Stimulated activated CD8-positive, alpha-beta memory T cell treated with anti-CD3 and anti-CD28 coated beads, Interleukin-7, amount 100 ng/mL, for 1 hour (primary cell): ENCODE measurements at places on chromosomes 5 and 9.
A peak's percentile ranks its signal among the peaks of the same experiment; 100 is the strongest.

DNA sequence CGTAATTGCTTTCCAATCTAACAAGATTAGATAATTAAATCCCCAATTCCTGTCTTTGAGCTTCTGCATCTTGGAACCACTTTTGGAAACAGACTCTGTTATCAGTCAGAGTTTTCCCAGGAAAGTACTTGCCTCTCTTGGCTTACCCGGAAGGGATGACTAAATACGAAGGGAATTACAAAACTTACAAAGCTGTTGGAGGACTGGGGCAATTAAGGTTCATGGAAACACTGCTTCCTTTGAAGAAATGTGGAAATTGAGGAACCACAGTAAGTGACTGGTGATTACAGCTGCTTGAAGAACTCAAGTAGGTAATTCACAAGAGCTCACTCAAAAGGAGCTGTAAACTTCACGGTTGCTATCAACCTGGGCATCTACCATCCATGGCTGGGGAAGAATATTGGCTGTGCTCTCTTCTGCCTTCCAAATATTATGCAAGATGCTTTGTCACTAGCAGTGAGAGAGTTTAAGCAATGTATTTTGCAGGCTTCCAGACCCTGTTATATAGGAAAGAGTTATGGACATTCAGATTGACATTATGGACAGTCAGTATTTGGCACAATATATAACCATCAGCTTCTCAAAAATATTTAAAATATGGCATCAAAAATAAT, 104.6 kb upstream of the MAN2A1 start:
- no peak for DNase-seq

- no peak for DNase-seq
Observed at GRCh38 chr9:86407022-86407421, 52.8 kb upstream of the TUT7 start.

- no peak for DNase-seq
Observed at GRCh38 chr5:169070413-169070812, 230.5 kb downstream of the SLIT3 start.

GRCh38 chr5:119286511-119287488, 69.0 kb upstream of the TNFAIP8 start:
- no peak for DNase-seq

DNA sequence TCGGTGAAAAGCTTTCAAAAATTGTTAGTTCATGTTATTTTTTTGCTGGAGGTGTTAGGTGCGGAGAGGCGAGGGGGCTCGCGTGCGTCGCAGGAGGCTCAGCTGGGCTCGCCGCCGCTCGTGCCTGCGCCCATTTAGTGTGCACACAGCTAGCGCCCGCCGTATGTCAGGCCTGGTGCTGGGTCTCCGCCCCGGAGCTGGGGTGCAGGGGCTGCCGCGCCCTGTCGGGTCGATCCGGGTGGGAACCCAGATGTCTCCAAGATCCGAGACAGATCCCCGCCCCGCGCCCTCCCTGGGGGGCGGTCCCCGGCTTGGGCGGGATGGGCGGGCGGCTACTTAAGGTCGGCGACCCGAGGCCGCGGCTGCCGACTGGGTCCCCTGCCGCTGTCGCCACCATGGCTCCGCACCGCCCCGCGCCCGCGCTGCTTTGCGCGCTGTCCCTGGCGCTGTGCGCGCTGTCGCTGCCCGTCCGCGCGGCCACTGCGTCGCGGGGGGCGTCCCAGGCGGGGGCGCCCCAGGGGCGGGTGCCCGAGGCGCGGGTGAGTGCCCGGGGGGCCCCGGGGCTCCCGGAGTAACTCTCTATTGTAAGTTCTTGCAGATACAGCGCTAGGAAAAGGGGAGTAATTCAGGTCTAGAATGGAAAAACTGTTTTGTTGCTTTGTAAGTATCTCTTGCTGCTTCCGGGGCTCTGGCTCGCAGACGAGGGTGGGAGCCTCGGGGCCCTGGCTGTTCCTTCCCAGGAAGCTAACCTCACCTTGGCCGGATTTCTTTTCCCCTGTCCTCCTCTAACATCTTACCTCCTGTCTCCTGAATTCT, 31.7 kb downstream of the GSN start:
- DNase-seq: no peak

- no peak for DNase-seq
Observed at GRCh38 chr5:140345919-140346347, 470 bp downstream of the HBEGF start.

- no peak for DNase-seq
Observed at GRCh38 chr5:74866596-74867162, 492 bp upstream of the FAM169A start.

GRCh38 chr5:150149618-150150017, 6.0 kb downstream of the PDGFRB start:
- no peak for DNase-seq

DNA sequence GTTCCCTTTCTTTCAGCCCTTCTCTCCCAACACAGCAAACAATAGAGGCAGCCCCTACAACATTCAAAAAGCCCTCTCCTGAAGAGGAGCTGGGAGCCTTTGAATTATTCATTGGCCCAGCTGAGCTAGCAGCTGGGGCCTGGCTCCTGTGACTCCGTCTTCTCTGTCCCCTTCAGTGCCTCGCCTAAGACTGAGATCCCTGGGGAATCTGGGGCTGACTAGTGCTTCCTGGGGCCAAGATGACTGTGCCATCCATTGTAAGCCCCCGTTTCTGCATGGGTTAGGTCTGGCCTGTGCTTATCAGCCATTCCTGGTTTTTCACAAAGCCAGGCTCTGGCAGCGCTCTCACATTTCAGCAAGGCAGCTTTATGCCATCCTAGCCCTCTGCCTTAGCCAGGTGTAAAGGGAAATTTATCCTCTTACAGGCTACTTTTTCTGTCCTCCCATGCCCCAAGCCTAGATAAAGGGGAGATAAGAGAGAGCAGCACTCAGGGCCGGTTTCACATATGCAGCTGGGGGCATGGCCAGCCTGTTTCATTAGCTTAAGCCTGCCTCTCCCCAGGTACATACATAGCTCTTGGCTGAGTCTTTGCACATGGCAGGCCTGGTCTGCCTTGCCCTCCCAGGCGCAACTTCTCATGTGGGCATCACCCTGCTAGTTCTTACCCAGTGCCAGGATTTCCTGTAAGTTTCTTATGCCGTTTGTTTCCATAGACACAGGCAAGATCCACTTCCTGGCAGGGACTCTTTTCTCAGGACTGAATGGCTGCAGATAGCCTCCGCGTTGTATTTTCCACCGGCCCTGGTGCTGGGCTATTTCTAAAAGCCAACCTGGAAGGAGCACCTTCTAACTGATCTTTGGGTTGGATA, 15.8 kb downstream of the PTPA start:
- DNase-seq: no peak

- no peak for DNase-seq
Observed at GRCh38 chr9:113837334-113837733, 38.8 kb upstream of the ZNF618 start.

DNA sequence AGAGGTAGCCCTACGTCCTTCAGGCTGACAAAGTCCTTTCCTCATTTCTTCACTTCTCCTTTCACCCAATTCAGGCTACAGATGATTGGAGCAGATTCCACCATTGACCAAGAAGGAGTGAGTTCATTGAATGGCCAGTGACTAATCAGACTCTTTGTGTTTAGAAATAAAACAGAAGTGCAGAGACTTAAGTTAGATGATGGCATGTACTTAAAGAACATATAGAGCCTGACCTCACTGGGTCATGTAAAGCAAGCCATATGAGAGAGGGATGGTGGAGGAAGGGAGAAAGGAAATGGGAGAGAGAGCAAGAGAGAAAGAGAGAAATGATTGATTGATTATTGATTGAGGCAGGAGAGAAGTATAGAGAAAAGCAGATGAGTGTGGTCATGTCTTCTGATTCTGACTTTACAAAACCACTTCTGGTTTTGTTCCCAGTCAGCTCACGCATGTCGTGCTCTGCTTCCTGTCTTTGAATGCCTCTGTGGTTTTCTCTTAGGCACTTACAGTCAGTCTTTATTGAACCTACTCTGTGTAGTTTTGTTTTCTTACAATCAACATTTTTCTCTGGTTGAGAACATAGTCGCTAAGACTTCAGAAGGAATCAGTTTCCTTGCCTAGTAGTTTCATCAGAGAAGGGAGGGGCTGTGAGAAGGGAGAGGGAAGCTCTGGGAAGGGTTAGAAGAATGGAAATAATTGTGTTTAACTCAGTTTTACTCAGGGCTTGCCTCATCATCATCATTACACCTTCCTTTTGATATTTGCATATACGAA, 149.2 kb upstream of the KLF9 start:
- DNase-seq: peak; percentile 5

- no peak for DNase-seq
Observed at GRCh38 chr9:99030092-99030511, 74.8 kb upstream of the TGFBR1 start.

DNA sequence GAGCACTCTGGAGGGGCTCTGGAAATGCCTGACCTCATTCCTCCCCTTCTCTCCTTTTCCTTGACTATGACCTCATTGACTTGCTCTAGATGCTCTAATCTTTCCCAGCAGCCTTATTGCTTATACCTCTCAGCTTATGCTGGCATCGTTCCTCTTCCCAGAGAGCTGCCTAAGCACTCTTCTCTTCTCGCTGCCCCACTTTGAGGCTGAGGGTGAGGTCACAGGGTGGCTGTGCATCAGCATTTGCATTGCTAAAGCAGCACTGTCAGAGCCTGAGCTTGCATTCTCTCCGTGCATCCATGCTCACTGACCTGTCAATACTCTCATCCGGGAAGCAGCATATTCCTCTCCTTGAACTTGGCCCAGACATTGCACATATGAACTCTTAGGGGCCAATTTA, 96.4 kb upstream of the NTRK2 start:
- DNase-seq: no peak

DNA sequence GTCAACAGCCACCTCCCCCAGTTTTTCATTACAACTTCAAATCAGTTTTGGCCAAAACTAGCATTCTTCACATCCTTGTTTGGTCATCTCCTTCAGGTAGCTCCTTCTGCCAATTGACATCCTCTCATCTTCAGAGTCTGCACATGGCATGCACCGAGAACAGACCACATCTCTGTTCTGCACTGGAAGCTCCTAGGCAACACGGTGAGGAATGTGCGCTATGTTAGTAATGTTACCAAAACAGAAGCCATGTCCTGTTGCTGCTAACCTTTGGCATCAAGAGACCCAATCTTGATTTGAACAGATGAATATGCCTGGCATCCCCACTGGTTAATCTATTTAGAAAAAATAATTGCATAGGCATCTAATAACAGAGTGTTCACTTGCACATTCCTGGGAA, 5.1 kb upstream of the HK3 start:
- DNase-seq: no peak

DNA sequence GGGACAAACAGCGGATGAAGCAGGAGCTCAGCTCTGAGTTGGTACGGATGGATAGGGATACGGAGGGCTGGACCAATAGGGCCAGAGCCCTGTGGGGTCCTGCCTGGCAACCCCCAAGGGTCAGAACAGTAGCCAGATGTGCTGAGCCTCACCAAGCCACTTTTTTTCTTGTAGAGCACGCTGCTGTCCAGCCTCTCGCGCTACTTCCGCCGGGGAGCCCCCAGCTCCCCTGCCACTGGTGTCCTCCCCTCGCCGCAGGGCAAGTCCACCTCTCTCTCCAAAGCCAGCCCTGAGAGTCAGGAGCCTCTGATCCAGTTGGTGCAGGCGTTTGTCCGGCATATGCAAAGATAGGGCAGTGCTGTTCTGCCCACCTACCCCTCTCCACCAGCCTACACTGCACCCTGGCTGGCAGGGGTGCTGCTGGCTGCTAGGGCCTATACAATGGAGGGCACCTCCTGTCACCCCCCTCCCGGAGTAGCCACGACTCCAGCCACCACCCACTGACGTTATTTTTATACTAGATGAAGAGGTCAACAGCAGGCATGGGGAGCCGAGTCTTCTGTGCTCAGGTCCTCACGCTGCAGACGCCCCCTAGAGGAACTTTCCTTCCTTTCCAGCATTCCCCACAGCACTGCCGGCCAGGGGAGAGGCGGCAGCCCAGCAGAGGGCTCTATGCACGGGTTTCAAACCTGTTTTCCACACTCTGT, 21.6 kb downstream of the SH3GLB2 start:
- DNase-seq: peak; percentile 6

DNA sequence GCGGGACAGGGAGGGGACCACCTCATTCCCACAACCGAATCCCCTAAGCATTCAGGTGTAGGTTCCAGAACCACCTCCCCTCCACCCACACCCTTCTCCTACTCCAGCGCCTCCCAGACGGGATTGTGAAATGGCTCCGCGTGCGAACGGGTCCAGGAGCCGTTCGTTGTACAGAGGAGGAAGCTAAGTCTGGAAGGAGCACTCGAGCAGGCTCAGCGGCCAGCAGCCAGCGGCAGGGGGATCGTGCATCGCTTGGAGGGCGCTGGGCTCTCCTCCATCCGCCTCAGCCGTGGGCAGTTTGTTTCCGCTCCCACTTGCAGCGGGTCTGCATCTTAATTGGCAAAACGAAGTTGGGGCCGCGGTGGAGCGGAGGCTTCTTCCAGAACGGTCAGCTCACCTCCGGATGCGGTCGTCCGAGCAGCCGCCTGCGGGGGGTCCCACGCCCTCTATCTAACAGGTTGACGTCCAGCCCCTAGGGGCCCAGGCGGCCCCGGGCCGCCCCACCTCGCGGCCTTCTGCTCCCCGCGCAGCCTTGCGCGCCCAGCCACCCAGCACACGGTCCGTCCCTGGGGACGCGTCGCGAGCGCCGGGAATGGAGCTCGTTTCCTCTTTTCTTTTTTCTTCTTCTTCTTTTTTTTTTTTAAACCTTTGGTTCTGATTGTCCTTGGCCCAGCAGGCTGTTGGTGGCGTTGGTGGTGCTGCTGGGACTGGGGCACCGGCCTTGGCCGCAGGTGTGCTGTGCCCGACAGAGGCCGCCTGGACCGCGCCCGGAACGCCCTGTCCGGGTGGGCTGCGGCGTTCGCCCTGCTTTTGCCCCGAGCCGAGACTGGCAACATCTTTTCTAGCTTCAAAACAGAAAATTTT, 3.9 kb upstream of the BARX1 start:
- DNase-seq: no peak

DNA sequence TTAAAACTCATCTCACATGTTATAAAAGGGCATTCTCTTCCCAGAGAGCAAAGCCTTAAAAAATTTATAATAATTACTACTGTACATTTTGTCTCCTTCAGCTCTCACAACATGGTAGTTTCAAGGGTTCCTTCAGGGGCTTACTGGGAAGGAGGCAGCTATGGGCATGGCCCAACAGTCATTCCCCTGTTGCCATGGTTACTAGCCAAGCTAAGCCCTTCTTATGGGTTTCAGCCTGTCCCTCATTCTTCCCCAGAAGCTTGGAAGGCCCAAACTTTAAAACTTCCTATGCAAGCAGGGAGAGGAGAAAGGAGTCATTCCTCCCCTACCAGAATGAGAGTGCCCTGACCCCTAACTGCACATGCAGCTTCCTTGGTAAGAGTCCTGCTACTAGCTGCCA, 82.2 kb upstream of the CNTLN start:
- no peak for DNase-seq

GRCh38 chr5:119275146-119275545, 80.7 kb upstream of the TNFAIP8 start:
- DNase-seq: no peak
